Upper lobe of right lung (tissue), 1 donor: ENCODE measurements at places on chromosomes 11 and 22. TPM values are rescaled to one million over a fixed set of nuclear protein-coding genes. Genes with fewer than 3 reads are reported as not detected.

APOA1 gene
- 5.4 TPM for total RNA-seq

GRCh38 chr11:122101625-122102291 lies 14.3 kb downstream of the BLID start:
- H3K36me3 ChIP-seq, result no peaks in the 10 kb centered on the region
- DNase-seq, result no peak
- H3K4me3 ChIP-seq, result peak overlapping the region; percentile 47
- H3K4me1 ChIP-seq, result no peaks in the 10 kb centered on the region

DNA sequence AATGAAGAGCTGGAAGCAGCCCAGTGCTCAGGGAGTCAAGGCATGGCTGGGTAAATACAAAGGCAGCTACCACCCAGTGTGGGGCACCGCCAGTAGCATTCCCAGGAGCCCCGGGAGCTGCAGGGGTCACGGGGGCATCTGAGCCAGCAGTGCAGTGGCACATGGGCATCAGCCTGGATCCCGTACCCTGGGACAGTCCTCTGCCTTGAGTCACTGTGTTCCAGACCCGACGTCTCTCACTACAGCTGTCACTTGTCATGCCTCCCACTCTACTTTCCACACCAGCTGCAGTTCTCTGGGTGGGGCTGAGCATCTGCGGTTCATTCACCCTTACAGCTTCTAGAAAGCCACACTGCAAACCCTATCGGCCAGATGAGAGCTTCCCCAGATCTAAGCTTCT lies 29.6 kb downstream of the DHCR7 start:
- no peak overlapping the region for H3K4me3 ChIP-seq
- peaks cover 3% of the 10 kb centered on the region for H3K27me3 ChIP-seq
- no peak overlapping the region for H3K27ac ChIP-seq
- H3K4me1 ChIP-seq, result no peaks in the 10 kb centered on the region

TTLL1 gene
- 5.1 TPM for total RNA-seq

GRCh38 chr11:7486781-7487140 lies 1.5 kb downstream of the OLFML1 start:
- H3K4me1 ChIP-seq, result peaks cover 5% of the 10 kb centered on the region
- peak overlapping the region; percentile 52 for H3K4me3 ChIP-seq
- H3K27me3 ChIP-seq, result no peaks in the 10 kb centered on the region
- no peak overlapping the region for H3K27ac ChIP-seq

C11orf97 gene
- total RNA-seq, result not detected

TUBGCP6 gene
- total RNA-seq, result 51.3 TPM

DNA sequence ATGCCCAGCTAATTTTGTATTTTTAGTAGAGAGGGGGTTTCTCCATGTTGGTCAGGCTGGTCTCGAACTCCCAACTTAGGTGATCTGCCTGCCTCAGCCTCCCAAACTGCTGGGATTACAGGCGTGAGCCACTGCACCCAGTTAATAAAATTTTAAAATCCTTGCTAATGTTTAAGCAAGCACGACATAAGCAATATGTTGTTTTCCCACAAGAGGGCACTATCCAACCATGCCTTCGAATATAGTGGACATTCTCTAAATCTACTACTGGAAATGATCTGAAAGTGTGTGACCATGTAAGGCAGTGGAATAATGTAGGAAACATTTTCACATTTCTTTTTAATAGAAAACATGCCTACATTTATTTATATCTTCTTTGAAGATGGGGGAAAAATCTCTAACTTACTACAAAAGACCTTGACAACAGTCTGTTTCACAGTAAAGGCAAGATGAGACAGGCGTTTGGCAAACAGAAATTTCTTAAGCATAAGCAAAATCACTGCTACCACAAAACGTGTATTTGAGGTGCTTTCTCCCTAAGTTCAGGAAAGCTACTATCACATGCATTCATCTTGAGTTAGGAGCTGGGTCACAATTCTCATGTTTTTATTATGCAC lies 38.2 kb downstream of the PITPNB start:
- peaks cover 26% of the 10 kb centered on the region for H3K36me3 ChIP-seq
- H3K4me1 ChIP-seq, result peaks cover 12% of the 10 kb centered on the region
- H3K27ac ChIP-seq, result no peak overlapping the region
- no peak overlapping the region for H3K4me3 ChIP-seq
- H3K27me3 ChIP-seq, result no peaks in the 10 kb centered on the region
- no peak for DNase-seq

- DNase-seq, result peak; percentile 26
- H3K36me3 ChIP-seq, result no peaks in the 10 kb centered on the region
- H3K27ac ChIP-seq, result no peak overlapping the region
- no peak overlapping the region for H3K4me3 ChIP-seq
- no peaks in the 10 kb centered on the region for H3K27me3 ChIP-seq
- no peaks in the 10 kb centered on the region for H3K4me1 ChIP-seq
These were observed 155.3 kb downstream of the ST3GAL4 start for GRCh38 chr11:126510621-126511370.

- peak overlapping the region; percentile 53 for H3K4me3 ChIP-seq
- peak; percentile 80 for DNase-seq
- H3K27me3 ChIP-seq, result peaks cover 26% of the 10 kb centered on the region
- peak overlapping the region; percentile 55 for H3K27ac ChIP-seq
These were observed 5.6 kb upstream of the ZBED4 start for GRCh38 chr22:49847751-49848689.

CD6 gene
- total RNA-seq, result 3.9 TPM

GRCh38 chr11:105821372-105821771 lies 200.7 kb downstream of the MSANTD4 start:
- no peak overlapping the region for H3K4me3 ChIP-seq
- H3K36me3 ChIP-seq, result no peaks in the 10 kb centered on the region
- no peak for DNase-seq

OR51B5 gene
- total RNA-seq, result not detected

GRCh38 chr11:17268902-17269301 lies 7.6 kb upstream of the NUCB2 start:
- no peaks in the 10 kb centered on the region for H3K27me3 ChIP-seq
- H3K27ac ChIP-seq, result no peak overlapping the region
- H3K4me3 ChIP-seq, result no peak overlapping the region
- no peaks in the 10 kb centered on the region for H3K36me3 ChIP-seq
- no peaks in the 10 kb centered on the region for H3K4me1 ChIP-seq
- no peak for DNase-seq

DNA sequence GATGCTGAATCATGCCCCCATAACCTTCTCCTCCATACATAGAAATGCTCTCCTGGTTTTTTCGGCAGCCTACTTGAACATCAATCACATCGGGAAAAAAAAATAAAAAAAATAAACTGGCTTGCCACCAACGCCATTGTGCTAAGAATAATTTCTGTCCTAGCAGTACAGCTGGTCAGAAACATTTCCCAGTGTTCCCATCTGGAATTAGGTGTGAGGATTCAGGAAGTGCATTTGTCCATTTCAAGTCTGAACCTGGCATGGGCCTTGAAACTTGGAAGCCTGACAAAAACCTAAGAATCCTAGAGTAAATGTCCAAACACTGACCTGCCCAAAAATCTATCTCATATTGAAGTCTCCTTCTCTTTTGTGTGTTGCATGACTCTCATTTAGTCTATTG lies 16.6 kb upstream of the NAV2 start:
- no peaks in the 10 kb centered on the region for H3K27me3 ChIP-seq
- H3K4me3 ChIP-seq, result no peak overlapping the region
- no peaks in the 10 kb centered on the region for H3K36me3 ChIP-seq
- DNase-seq, result no peak
- H3K27ac ChIP-seq, result no peak overlapping the region

DNA sequence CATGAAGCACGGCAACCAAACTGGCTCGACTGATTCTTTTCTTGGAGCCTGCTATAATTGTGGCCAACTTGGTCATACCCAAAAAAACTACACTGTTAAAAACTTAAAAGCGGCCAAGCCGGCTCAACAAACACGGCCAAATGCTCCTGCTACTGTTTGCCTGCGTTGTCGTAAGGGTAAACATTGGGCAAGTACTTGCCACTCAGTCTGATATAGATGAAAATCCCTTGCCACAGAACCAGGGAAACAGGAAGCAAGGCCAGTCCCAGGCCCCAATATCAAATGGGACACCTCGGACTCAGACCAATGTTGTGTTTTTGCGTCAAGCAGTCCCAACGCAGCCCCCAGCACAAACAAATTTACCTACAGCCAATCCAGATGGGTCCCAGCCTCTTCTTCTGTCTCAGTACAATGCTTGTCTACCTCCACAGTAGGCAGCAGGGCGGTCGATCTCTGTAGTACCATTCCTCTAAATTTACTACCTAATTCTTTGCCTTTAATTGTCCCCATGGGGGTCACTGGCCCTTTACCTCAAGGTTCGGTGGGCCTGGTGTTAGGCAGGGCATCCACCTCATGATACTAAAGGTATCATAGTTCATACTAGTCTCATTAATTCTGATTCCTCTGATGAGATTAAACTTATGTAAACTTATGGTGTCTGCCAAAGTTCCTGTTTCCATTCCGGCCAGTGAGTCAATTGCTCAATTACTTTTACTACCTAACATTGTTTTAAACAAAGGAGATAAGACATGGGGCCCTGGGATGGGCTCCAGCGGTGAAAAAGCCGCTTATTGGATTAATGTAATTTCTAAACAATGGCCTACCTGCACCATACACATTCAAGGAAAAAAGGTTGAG lies 3.7 kb upstream of the COMT start:
- peaks cover 37% of the 10 kb centered on the region for H3K4me1 ChIP-seq
- H3K27me3 ChIP-seq, result no peaks in the 10 kb centered on the region
- DNase-seq, result peak; percentile 64
- peak overlapping the region; percentile 72 for H3K27ac ChIP-seq
- no peak overlapping the region for H3K4me3 ChIP-seq
- H3K36me3 ChIP-seq, result no peaks in the 10 kb centered on the region

- no peaks in the 10 kb centered on the region for H3K36me3 ChIP-seq
- H3K27me3 ChIP-seq, result no peaks in the 10 kb centered on the region
- peaks cover 4% of the 10 kb centered on the region for H3K4me1 ChIP-seq
- H3K27ac ChIP-seq, result no peak overlapping the region
- H3K4me3 ChIP-seq, result no peak overlapping the region
These were observed 193.8 kb downstream of the DBX1 start for GRCh38 chr11:19966441-19966840.

DNA sequence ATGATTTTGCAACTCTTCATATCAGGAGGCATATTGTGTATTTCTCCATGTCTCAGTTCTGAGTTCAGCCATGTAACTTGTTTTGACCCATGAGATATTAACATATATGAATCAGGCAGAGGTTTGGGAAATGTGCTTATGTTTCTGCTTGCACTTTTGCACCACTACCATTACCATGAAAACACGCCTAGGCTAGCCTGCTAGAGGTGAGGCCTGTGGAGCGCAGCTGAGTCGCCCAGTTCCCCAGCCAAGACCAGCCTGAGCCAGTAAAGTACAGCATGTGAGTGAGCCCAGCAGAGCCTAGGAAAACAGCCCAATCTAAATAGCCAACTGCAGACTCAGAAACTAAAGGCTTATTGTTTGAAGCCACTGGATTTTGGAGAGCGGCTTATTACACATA lies 18.4 kb upstream of the MYOD1 start:
- H3K36me3 ChIP-seq, result no peaks in the 10 kb centered on the region
- H3K4me3 ChIP-seq, result no peak overlapping the region
- DNase-seq, result no peak
- peaks cover 13% of the 10 kb centered on the region for H3K27me3 ChIP-seq
